Bone marrow (tissue), 2 donors: ENCODE measurements at places on chromosomes 2 and 18.

DNA sequence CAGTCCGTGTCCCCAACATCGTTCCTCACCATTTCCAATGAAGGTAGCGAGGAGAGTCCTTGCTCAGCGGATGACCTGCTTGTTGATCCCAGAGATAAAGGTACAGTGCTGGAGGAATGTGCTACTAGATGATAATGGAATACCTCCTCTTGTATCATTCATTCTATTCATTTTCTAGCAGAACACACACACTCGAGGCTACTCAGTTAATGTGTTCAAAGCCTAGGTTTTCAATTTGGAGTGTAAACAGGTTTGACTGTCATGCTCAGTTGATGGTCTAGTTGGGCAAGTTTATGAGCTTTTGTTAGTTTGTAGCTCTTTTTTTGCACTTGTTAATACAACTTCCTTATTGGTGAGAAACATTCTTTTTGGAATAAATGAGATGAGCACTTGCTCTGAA is 114.2 kb downstream of the ICA1L start:
- no peak for DNase-seq

GRCh38 chr2:46230115-46230571 is 67.1 kb upstream of the EPAS1 start:
- DNase-seq = no peak

- DNase-seq = no peak
Observed at GRCh38 chr2:151239624-151240023, 22.0 kb downstream of the RBM43 start.

DNA sequence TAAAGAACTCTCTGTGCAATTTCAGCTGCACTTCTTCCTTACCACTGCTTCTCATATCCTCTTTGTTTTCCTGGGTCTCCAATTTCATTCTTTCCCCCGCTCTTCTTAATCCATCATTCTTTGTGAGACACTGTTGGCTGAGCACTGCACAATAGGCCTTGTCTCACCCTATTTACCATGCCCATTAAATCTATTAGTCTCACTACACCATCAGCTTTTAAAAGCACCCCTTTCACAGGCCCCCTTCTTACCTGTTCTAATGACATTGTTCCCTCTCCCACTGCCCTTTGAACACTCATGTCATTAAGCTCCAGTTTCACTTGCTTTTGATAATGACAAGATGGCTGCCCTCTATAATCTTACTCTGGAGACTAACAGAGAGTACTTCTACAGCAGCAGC is 404.1 kb upstream of the ACVR2A start:
- no peak for DNase-seq

- no peak for DNase-seq
Observed at GRCh38 chr2:96876269-96877041, 6.6 kb upstream of the SEMA4C start.

DNA sequence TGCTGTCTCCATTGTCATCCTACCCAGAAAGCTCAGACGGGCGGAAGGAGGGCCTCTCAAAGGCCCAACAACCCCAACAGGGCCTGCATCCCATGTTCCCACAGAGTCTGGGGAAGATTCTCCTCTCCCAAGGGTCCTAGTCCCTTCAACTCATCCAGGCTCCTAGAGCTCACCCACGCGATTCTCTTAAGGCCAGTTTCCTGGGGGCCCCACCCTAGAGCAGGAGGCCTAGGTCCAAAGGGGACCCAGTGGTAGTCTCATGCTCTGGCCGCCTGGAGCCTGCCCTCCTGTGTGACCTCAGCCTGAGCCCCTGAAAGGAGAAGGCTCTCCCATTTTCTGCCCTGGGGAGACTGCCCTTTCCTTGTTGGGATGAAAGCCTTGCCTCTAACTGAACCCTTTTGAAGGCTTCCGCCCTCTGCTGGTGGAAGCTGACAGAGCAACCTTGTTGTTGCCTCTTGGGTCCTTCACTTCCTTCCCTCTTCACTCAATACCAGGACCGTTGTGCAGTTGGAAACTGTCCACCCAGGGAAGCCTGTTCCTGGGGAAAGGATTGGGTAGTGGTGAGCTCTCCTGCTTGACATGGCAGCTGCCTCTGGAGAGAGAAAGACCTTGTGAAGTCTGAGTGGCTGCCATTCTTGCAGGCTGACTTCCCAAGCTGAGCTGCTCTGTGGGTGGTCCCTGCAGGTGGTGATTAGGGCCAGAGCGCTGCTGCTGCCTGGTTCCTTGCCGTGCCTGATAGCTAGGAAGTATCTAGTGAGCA is 86.0 kb upstream of the ALPP start:
- peak; percentile 7 for DNase-seq

DNA sequence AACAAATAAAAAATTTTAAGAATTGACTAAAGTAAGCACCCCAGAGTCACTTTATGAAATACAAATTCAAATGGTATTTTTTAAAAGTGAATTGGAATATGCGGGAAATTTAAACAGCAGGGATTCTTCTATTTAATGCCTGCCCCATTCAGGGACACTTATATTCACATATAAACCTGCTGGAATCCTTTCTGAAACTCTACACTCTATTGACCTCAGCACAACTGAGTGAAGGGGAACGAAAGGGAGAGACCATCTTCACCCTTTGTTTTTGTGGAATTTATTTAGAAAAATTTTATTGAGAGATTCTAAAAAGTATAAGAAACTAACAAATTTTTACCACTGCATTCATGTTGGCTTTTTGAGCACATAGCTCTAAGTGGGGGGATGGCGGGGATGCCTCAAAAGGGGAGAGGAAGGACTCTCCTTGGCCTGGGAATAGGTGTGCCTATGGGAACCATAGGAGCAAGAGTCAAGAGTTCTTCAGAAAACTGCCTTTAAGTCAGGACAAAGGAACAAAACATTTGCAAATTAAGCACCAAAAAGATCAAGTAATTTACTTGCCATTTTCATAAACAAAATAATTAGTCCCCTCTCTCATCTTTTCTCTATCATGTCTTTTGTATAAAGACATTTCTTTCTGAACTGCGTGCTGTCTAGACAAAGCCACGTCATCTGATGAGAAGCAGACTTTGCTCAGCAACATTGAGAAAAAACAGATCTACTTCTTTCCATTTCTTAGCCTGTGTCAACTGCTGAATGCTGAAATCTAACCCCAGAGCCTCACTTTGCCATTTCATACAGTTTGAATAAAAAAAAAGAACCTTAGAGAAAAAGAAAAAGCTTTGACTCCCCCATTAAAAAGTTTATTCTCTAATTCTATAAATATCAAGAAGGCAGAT is 21.6 kb upstream of the FLACC1 start:
- no peak for DNase-seq

- peak; percentile 91 for DNase-seq
Observed at GRCh38 chr2:44168681-44169154, at the start of gene PPM1B. Gene PPM1B, plus strand, starts transcription at chr2:44168875. Its CDS starts 32,325 bp downstream, at chr2:44201200.

DNA sequence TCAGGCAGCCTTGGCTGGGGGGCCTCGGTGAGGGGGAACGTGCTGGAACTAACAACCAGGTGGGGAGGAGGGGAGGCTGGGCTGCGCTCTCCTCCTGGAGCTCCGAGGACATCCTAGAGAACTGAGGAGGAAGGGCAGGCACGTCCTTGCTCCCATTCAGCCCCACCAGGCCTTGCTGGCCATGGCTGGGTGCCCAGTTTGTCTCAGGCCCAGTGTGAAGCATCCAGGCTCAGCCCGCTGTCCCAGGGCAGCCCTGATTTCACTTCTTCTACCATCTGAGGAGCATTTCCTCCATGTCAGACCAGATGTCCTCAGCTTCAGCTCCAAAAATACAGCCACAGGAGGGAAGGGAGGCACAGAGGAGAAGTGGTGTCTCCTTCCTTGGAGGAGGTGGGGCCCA is 125.4 kb downstream of the CELF4 start:
- no peak for DNase-seq
